Stimulated activated CD4-positive, alpha-beta T cell treated with anti-CD3 and anti-CD28 coated beads, TNF-alpha, amount 100 ng/mL, for 48 hours (primary cell): ENCODE measurements at places on chromosomes 11 and 22.

DNA sequence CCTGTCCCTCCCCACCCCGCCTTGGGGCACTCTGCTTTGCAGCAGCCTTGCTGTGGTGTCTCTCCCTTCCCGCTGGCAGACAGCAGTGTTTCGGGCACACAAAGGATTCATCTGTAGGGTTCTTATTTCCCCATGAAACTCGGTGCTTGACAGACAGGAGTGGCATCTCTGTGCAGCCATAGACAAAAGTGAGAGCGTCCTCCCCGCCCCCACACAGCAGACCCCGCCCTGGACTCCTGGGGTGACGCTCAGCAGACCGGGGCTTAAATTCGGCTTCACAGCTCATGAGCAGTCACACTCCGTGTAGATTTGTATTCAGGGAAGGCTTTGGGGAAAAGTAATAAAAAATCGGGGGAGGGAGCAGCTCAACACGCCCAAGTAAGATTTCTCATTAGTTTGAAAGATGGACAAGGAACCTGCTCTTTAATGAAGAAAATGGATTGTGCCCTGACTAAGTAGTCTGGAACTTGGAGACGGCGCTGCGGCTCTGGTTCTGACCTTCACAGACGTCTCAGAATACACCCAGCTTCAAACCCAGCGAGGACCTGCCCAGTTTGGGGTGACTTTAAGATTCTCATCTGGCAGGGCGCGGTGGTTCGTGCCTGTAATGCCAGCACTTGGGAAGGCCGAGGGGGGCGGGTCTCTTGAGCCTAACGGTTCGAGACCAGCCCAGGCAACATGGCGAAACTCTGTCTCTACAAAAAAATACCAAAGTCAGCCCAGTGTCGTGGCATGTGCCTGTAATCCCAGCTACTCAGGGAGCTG, 136.0 kb downstream of the CACNA1I start:
- no peak for DNase-seq

- DNase-seq, result no peak
Measured at GRCh38 chr11:61586792-61587430, 6.0 kb upstream of the SYT7 start.

DNA sequence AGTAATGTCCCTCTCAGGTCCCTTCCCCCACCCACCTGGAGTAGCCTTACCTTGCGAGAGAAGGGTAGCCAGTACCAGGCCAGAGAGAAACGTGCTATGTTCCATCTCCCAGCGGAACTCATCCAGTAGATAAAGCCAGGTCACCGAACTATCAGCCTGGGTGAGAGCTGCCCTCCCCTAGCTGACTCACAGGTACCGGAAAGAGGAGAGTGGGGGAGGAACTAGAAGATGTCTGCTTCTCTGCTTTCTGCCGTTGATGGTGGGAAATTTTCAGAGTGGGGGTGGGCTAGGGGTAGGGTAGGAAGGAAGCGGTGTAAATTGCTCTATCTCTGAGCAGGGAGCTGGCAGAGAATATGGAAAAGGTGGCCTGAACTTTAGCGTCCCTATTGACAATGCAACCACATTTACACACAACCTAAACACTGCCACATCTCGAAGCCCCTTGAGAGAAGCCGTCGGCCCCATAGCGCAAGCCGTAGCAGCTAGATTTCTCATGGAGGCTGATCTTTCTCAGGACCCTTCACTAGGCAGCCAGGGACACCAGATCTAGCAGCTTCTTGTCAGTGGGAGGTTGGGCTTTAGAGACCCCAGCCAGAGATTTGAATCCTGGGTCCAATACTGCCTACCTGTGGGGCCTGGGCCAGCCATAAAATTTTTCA, at the start of gene CD3D:
Gene CD3D, minus strand, starts transcription at position 203 of the 659 bp plus-strand sequence. Its CDS starts 98 bp downstream, at position 105.
- DNase-seq, result peak; percentile 59

DNA sequence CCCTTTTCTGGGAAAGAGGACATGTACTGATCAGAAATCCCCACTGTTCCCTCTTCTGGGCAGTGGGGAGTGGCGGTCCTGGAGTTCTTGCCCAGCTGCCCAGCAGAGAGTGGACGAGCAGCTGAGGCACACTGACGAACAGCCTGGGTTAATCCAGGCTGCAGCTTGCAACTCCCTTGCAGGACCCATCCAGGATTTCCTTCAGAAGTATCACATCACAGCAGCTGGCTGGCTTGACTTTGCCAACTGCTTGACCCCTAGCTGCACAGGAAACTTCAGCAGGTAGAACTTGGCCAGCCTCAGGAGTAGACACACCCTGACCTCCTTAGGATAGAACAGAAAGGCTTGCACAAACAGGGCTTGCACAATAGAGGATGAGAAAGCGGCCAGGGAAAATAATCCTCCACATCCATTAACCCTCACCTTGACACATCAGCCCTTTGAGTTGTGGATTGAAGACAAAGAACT, 27.9 kb upstream of the FZD4 start:
- no peak for DNase-seq

DNA sequence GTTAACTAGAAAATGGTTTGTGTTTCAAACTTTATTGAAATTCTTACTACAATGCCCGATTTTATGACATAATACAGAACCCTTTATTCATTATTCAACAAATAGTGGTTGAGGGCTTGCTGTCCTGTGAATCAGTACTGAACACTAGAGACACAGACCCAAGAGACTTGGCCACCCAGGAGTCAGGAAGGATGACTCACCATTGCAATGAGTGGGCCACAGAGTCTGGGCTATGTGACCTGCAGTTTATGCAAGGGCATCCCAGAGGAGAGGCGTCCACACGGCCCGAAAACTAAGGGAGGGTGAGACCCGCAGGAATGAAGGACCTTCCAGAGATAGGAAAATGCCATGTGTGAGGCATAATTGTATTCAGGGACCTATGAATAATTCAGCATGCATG, 143.8 kb upstream of the DDI1 start:
- DNase-seq, result no peak

- DNase-seq, result no peak
Measured at GRCh38 chr11:17498058-17498457, 21.4 kb upstream of the ABCC8 start.

DNA sequence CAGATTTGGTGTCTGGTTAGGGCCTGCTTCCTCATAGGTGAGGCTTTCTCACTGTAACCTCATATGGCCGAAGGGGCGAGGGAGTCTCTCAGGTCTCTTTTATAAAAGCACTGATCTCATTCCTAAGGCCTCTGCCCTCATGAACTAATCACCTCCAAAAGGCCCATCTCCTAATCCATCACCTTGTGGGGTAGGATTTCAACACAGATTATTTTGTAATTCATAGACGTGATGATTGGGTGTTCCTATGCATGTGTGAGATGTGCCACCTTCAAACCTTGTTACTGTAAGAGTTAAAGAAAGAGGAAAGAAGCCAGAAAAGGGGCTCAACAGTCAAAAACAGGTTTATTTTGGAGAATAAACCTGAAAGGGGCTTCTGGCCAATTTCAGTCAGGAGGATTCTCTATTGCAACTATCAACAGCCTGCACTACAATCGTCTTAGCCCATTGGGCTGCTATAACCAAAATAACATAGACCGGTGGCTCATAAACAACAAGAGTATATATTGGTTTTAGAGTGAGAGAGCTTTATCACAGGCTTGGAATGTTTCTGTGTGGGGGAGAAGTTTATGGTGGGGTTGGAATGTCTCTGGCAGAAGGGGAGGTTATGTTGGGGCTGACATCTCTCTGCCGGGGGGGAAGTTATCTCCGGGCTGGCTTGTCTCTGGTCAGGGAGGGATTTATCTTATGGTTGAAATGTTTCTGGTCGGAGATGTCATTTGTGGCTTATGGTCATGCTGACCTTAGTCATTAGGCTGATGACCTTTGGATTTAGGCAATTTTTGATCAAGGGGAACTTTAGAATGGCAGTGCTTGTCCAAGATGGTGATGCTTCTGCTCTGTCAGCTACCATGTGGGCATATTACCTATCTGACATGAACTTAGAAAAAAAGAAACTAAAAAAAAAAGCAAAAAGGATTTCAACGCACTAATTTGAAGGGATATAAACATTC, 35.1 kb downstream of the CSF2RB start:
- no peak for DNase-seq

- no peak for DNase-seq
Measured at GRCh38 chr22:19942157-19943081, 801 bp upstream of the TXNRD2 start.

DNA sequence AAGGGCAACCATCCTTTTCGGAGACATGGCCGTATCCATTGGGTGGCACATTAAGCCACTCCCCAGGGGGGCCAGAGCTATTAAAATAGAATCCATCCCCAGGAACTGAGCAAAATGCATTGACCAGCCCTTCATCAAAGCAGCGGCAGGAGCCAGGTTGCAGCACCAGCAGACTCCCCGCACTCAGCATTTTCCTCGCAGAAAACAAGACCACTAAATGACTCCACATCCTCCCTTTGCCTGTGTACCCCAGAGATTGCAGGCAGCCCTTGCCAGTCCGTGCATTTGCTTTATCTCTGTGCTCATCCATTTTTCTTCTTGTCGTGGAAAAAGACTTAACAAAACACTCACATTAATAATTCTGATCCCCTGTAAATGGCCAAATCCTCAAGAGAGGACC, 144.4 kb upstream of the LARGE1 start:
- DNase-seq, result no peak

DNA sequence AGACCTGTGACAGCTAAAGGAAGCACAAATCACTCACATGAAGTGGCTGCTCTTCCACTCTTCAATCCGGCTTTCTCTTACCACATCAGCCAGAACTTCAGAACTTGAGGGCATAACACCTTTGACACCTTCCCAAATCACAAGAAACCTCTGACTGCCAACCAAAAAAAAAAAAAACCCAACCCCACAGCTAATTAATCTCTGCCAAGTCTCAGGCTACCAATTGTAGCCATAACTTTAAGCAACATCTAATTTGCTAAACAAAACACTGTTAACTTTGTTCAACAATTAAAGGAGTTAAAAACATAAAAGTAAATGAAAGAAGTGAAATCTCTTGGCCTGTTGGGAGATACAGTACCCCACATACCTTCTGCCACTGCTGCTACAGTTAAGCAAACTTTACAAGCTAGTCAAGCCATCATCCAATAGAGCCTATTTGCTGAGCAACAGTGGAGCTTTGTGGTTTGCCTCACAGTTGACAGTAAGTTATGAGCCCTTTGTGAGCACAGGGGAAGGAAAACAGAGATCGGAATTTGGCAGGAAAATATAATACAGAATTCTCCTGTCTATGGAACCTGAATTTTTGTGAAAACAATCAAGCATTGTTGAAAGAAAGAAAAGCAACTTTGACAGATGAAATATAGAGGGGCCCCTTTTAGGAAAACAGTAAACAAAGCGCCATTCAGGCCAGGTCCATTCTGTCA, at the start of gene SOX6:
Gene SOX6, minus strand, starts transcription at position 490 of the 704 bp plus-strand sequence. CDS start 15,298 bp downstream, outside the sequence.
- DNase-seq, result no peak

GRCh38 chr11:5791165-5791564, at the start of gene OR52N1:
Gene OR52N1 (minus strand): TSS chr11:5791265. CDS start chr11:5788816, 2,449 bp downstream.
- no peak for DNase-seq

DNA sequence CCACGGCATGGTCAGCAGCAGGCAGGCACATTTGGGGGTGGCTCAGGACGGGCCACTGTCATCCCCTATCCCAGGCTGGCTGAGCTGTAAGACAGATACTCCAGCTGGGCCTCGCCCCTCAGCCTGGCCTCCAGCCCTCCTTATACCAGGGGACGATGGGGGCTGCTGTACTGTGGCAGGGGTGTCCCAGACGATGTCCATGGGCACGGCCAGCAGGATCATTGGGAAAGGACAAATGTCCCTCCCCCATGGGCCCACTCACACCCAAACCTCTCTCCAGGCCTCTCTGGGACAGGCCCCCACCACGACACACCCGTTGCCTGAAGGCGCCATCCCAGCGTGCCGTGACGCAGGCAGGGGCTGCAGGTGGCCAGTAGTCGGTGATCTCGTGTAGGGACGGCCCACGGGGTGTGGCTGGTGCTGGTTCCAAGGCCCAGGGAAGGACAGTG, 1.5 kb upstream of the IL17REL start:
- no peak for DNase-seq

- DNase-seq, result peak; percentile 4
Measured at GRCh38 chr11:103601225-103601846, 435.1 kb upstream of the DDI1 start.

GRCh38 chr11:122028036-122028435, 88.0 kb downstream of the BLID start:
- DNase-seq, result no peak
